ENCODE measurements at places on chromosomes 11 and 22. TPM values are rescaled to one million over a fixed set of nuclear protein-coding genes. Genes with fewer than 3 reads are reported as not detected.

GRCh38 chr11:119108146-119108856 is 1.2 kb downstream of the C2CD2L start:
- DNase-seq = no peak

DNA sequence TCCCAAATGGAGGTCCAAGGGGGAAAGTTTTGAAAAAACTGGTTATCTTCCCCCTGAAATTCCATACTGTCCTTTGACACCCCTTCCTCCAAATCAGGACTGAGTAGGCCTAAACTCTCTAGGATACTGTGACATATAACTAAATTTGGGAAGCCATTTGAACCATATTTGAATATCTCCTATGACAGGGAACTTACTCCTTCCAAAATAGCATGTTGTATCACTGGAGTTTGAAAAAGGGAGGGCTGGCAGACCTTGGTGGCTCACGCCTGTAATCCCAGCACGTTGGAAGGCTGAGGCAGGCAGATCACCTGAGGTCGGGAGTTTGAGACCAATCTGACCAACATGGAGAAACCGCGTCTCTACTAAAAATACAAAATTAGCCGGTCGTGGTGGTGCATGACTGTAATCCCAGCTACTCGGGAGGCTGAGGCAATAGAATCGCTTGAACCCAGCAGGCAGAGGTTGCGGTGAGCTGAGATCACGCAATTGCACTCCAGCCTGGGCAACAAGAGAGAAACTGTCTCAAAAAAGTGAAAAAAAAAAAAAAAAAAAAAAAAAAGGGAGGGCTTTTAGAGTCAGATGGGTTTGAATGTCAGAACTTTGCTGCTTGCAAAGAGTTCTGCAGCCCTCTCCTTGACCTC is 42.4 kb downstream of the PIK3C2A start:
- no peak for DNase-seq

- no peak for DNase-seq
Observed at GRCh38 chr22:50296658-50297490, 10.6 kb downstream of the PLXNB2 start.

DNA sequence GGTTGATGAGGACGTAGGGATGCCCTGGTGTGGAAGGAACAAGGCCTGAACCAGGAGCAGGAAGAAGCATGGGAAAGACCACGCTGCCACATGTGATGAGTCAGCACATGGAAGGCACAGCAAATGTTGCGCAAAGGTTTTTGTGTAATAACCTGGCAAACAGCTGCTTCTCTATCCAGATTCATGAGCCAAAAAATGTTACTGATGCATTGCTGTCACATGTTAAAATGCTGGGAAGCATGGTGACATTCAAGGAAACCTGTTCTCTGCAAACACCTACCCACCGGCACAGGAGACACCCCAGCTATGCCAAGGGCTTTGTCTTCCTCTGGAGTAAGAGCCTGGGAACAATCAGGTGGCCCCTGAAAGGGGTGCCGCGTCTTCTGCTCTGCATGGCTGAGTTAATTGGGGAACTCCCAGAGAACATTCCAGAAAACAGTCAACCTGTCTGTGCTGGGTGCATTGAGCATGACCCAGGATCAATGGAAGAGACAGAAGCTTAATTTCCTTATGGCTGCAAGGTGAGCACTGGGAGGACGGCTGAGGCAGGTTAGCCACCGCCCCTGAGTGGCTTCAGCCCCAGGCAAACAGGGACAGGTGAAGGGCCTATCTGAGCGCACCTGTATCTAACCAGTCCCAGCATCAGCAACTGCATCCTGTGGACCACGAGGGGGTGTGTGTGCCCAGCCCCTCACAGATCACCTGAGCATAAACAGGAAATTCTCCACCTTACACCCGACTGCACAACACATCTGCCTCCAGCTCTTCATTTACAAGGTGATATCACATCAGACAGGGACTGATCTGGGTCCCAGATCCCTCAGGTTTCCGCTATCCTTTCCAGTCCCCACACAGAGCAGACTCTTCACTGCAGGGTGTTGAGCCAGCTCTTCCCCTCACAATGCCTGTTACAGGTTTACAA is 108.4 kb downstream of the GGTLC2 start:
- DNase-seq = no peak

DNA sequence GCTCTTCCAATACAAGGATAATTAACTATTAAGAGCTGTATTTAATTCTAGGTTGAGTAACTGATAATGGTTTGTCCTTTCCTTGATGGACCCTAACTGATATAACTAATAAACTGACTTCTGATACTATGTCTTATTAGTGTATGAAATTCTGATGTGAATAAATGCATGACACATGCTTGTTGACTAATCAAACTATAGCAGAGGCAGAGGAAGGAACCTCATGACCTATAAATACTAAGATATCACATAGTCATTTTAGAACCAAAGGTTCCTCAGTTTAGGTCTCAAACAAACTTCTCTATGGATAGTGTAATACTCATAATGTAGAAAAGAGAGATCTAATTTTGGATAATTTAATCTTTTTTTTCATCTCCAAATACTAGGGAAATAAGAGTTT is 4.8 kb upstream of the HBD start:
- no peak for DNase-seq

DNA sequence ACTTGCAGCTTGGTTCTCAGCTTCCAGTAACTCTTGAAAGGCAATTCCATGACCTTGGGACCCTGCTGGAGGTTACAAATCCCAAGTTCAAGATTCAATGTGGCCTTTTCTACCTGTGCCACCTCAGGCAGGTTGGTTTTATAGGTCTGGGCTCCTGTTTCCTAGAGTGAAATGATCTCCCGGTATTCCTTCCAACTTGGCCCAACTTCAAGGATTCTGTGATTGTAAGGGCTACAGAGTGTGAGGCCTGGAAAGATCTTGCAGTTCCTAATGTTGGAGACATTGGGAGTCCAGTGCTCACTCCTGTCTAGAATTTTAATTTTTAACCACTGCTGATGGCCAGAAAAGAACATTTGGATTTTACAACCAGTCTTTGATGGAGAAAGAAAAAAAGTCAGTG is 91.6 kb downstream of the LDLRAD3 start:
- no peak for DNase-seq

DNA sequence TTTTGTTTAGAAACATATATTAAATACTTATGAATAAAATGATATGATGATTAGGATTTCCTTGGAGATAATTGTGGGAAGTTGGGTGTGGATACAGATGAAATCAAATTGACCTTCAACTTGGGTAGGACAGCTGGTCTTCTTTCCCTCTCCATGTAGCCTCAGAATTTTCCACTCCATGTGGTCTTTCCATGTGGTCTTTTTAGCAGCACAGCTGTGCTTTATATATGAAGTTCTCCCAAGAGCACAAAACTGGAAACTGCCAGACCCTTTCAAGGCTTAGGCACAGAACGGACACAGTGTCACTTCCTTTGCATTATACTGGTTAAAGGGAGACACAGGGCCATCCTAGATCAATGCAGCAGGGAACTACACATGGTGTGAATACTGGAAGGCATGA is 28.6 kb downstream of the FAM76B start:
- no peak for DNase-seq

GRCh38 chr11:65317025-65317786 is 2.5 kb downstream of the CDC42EP2 start:
- peak; percentile 65 for DNase-seq

GRCh38 chr11:36818410-36818809 is 220.4 kb upstream of the RAG2 start:
- no peak for DNase-seq

GRCh38 chr11:74592441-74593362 is at the start of gene POLD3:
TSS of gene POLD3 (plus strand) at chr11:74592582. CDS start at chr11:74592659, 77 bp downstream.
- DNase-seq = peak; percentile 75

DNA sequence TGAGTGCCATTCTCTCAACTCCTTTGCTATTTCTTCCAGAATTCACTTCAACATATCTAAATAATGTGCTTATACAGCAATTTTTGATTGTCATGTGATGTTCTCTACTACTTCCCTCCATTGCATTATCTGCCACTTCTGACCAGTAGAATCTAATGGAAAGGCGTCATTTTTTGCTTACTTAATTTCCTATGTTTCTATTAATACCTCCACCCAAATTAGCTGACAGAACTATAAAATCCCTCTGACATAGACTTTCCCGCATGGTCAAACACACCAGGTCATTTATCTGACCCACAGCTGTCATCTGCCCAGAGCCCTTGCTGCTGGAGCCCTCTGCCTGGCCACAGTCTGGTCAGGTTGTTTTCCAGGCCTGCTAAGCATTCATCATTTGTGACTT is 258.6 kb upstream of the NARS2 start:
- no peak for DNase-seq

GRCh38 chr11:130814440-130815096 is 101.7 kb downstream of the SNX19 start:
- no peak for DNase-seq

DNA sequence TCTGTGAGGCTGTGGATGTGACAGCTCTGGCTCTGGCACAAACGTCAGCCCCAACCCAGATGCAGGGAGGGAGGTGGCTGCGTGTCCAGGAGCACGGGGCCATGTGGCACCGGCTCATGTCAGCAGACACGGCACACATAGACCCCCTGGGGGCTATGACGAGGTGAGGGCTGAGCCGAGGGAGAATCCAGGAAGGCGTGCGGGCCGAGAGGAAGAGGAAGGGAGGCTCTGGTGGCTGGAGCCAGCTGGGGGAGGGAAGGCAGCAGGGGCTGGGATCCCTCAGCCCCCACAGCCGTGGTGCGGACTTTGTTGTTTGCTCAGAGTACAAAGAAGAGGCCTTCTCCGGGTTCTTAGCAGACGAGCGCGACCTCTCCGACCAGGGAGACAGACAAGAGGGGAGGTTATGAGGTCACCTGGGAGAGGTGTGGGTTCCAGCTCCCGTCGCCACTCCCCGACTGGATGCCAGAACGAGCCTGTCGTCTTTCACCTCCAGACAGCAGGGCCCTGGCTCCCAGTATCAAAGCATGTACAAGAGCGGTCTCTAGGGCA is 46.1 kb downstream of the CDKN1C start:
- DNase-seq = no peak

DNA sequence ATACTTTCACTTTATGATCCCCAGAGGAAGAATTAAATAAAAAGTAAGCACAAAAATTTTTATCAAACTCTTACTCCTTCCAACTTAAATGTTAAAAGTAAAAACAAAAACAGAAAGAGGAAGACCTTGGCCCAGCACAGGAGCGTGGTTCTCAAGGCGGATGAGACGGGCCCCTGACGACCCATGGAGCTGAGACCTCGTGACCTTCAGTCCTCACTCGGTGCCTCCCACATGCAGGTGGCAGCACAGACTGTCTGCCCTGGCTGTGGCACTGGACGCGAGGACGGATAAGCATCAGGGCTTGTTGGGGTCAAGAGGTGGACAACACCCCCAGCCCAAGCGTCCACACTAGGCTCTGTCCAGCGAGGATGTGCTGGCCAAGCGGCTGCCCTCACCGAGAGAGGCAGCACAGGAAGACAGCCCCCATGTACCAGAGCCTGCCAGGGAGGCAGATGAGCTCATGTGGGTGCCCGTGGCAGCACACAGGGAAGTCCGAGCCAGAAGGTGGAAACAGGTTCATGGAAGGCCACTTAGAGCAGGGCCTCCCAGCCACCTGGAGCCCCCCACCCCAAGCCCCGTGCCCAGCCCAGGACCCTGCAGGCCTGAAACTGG is 1389.8 kb downstream of the TBC1D22A start:
- DNase-seq = no peak

DNA sequence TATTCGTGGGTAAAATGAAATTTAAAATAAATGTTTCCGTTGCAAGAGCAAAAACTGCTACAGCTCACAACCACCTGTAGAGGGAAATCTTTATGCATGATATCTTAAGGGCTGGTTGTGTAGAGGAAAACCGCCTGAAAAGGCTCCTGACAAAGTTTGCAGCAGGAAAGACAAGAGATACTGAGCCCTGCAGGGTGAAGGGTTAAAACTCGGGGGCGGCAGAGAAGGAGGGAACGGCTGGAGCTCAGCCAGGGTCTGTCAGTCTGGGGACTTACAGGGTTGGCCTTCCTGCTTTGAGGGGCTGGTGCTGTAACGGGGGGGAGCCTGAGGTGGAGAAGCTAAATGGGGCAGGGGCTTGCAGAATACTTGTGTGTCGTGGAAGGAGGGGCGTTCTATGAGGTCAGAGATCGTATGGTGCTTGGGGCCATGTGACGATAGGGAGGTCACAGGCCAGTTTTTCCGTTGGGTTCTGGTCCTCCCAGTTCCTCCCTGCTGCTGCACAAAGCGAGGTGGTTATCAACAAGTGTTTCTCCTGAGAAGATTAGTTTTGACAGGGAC is 122.9 kb upstream of the HSD17B12 start:
- no peak for DNase-seq

DNA sequence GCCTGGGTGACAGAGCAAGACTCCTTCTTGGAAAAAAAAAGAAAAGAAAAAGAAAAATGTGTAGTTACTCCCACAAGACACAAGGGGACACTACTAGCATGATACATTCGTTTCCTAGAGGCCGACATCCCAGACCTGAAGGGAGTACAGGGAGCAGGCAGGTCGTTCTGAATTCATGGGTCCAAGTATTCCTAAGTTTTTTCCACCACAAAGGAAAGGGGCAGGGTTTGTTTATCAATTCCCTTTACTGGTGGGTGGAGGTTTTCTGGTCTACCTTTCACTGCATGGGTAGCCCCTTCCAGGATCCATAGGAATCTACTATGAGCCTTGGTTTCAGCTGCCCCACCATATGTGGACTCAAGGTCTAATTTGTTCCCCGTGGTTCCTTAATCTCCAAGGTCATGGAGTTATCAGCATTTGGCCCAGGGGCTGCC is 11.8 kb downstream of the TIGD3 start:
- peak; percentile 61 for DNase-seq

Gene FOXRED1
- total RNA-seq = 16.3 TPM

Gene ENTHD1
- not detected for total RNA-seq

Gene MMP27
- total RNA-seq = not detected

Gene INS
- not detected for total RNA-seq
